ENCODE measurements at places on chromosomes 3 and 15. TPM values are rescaled to one million over a fixed set of nuclear protein-coding genes. Genes with fewer than 3 reads are reported as not detected.
A peak's percentile ranks its signal among the peaks of the same experiment; 100 is the strongest.

GRCh38 chr15:52306270-52306669 lies 10.7 kb upstream of the MYO5C start:
- H3K36me3 ChIP-seq, result no peaks in the 10 kb centered on the region
- no peak for DNase-seq
- no peaks in the 10 kb centered on the region for H3K27me3 ChIP-seq
- no peaks in the 10 kb centered on the region for H3K4me1 ChIP-seq
- H3K4me3 ChIP-seq, result no peak overlapping the region

NCK1 gene
- 11.9 TPM for total RNA-seq

MYLK gene
- total RNA-seq, result 104 TPM

- peaks cover 55% of the 10 kb centered on the region for H3K4me1 ChIP-seq
- H3K36me3 ChIP-seq, result no peaks in the 10 kb centered on the region
- no peak overlapping the region for H3K4me3 ChIP-seq
- H3K27ac ChIP-seq, result peak overlapping the region; percentile 50
- no peaks in the 10 kb centered on the region for H3K27me3 ChIP-seq
Observed at GRCh38 chr15:64634576-64635498, 140.6 kb downstream of the RBPMS2 start.

GRCh38 chr3:13927295-13927694 lies 47.4 kb upstream of the WNT7A start:
- H3K27me3 ChIP-seq, result no peaks in the 10 kb centered on the region
- no peak overlapping the region for H3K4me3 ChIP-seq
- no peak overlapping the region for H3K27ac ChIP-seq
- no peaks in the 10 kb centered on the region for H3K4me1 ChIP-seq
- no peak for DNase-seq

SCAPER gene
- total RNA-seq, result 49.2 TPM

ALPK3 gene
- total RNA-seq, result 0.18 TPM

DNA sequence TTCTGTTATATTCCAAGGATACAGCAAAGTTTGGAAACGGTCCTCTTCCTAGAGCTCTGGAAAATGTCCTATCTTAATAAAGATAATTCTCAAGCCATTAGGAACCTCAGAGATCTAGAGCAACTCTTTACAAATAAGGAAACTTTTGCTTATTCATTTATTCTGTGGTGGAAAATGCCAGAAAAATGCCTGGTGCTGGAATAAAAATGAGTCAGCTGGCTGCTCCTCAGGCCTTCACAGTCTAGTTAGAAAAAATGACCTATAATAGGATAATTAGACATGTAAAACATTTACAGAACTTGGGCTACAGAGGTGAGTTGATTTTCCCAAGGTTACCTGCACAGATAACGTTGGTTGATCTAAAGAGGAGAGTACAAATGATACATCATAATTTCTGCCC lies 372.5 kb downstream of the NLGN1 start:
- no peaks in the 10 kb centered on the region for H3K4me1 ChIP-seq
- H3K27ac ChIP-seq, result no peak overlapping the region
- no peak overlapping the region for H3K4me3 ChIP-seq
- no peaks in the 10 kb centered on the region for H3K27me3 ChIP-seq
- no peak for DNase-seq
- no peaks in the 10 kb centered on the region for H3K36me3 ChIP-seq

DNA sequence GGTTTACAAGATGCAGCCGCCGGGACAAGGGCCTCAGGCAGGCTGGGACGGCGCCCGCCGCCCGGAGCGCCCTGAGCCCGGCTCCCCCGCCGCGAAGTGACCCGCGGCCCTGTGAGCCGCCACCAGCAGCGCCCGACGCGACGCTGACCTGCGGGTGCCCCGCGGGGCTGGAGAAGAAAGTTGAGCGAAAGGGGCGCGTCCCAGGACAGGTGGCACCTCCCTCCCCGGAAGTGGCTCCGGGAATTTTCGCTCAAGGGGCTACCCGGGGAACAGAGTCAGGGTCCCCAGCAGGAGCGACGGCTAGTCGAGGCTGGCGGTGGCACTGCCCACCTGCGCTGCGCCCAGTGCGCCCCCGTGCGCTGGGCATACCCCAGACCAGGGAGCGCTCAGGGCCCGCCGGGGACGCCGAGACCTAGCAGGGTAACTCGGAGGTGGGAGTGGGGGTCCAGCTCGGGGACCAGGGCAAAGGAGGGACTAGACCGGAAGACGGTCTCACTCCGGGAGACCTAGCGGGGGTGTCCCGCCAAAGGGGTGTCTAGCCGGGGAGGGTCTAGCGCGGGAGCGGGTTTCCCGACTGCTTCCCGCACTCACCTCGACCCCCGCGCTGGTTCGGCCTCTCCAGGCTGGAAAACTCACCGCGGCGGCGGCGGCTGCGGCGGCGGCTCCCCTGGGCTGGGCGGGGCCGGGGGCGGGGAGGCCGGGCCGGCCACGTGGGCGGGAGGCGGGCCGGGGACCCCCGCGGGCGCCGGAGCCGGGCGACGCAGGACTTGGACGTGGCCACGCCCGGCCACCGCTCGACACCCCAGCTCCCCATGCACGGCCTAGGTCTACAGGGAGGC lies 18.4 kb downstream of the SPATA12 start:
- peak overlapping the region; percentile 65 for H3K27ac ChIP-seq
- peak overlapping the region; percentile 54 for H3K4me3 ChIP-seq
- no peaks in the 10 kb centered on the region for H3K4me1 ChIP-seq
- no peaks in the 10 kb centered on the region for H3K36me3 ChIP-seq
- peak; percentile 51 for DNase-seq
- H3K27me3 ChIP-seq, result no peaks in the 10 kb centered on the region

DNA sequence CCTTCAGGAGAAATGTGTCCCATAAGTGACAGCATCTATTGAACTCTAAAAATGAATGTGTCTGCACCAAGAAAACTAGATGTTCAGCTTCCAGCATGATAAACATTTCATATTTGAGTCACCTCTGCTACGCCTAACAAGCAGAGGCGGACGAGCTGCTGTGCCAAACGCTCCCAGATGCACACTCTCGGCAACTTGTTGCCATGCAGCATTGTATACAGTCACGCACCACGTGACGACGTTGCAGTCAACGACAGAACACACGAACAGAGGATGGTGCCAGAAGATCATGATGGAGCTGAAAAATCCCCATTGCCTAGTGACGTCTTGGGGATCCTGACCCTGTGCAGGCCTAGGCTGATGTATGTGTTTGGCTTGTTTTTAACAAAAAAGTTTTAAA lies 137.5 kb downstream of the XXYLT1 start:
- no peaks in the 10 kb centered on the region for H3K27me3 ChIP-seq
- H3K27ac ChIP-seq, result peak overlapping the region; percentile 47
- peak; percentile 77 for DNase-seq
- no peak overlapping the region for H3K4me3 ChIP-seq
- no peaks in the 10 kb centered on the region for H3K4me1 ChIP-seq
- H3K36me3 ChIP-seq, result no peaks in the 10 kb centered on the region

DNA sequence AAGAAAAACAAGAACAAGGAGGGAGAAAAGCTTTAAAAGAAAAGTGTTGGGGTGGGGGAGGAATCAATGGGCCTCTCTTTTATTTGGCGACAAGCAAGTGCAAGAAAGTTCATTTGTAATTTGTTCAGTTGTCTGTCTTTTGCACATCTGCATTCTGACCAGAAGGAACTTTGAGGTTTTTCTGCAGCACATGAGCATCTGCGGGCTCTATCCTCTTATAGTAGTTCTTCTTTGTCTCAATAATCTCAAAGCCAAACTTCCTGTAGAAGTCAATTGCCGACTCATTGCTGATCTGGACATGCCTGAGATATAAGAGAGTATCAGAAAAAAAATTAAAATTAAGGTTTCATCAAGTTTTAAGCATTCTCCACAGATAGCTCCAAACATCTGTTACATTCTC lies 24.4 kb downstream of the NAA50 start:
- no peak overlapping the region for H3K4me3 ChIP-seq
- H3K36me3 ChIP-seq, result no peaks in the 10 kb centered on the region
- H3K27ac ChIP-seq, result no peak overlapping the region
- no peaks in the 10 kb centered on the region for H3K27me3 ChIP-seq
- DNase-seq, result no peak
- no peaks in the 10 kb centered on the region for H3K4me1 ChIP-seq

- H3K27me3 ChIP-seq, result no peaks in the 10 kb centered on the region
- no peaks in the 10 kb centered on the region for H3K4me1 ChIP-seq
- no peaks in the 10 kb centered on the region for H3K36me3 ChIP-seq
- no peak overlapping the region for H3K4me3 ChIP-seq
- no peak overlapping the region for H3K27ac ChIP-seq
- no peak for DNase-seq
Observed at GRCh38 chr3:172679599-172679998, 31.3 kb downstream of the NCEH1 start.

GRCh38 chr15:45715528-45715927 lies 80.7 kb downstream of the SQOR start:
- H3K36me3 ChIP-seq, result no peaks in the 10 kb centered on the region
- H3K4me1 ChIP-seq, result no peaks in the 10 kb centered on the region
- DNase-seq, result no peak
- no peaks in the 10 kb centered on the region for H3K27me3 ChIP-seq
- H3K27ac ChIP-seq, result no peak overlapping the region
- no peak overlapping the region for H3K4me3 ChIP-seq

- H3K4me1 ChIP-seq, result no peaks in the 10 kb centered on the region
- H3K36me3 ChIP-seq, result peaks cover 66% of the 10 kb centered on the region
- no peak overlapping the region for H3K27ac ChIP-seq
- no peaks in the 10 kb centered on the region for H3K27me3 ChIP-seq
- DNase-seq, result no peak
- H3K4me3 ChIP-seq, result no peak overlapping the region
Observed at GRCh38 chr3:52472239-52473000, 17.0 kb downstream of the NISCH start.

GRCh38 chr3:197546307-197547085 lies 9.3 kb downstream of the BDH1 start:
- H3K36me3 ChIP-seq, result peaks cover 33% of the 10 kb centered on the region
- no peak overlapping the region for H3K4me3 ChIP-seq
- no peaks in the 10 kb centered on the region for H3K27me3 ChIP-seq

- H3K27me3 ChIP-seq, result no peaks in the 10 kb centered on the region
- no peak overlapping the region for H3K4me3 ChIP-seq
- no peaks in the 10 kb centered on the region for H3K4me1 ChIP-seq
- no peak overlapping the region for H3K27ac ChIP-seq
Observed at GRCh38 chr3:95177096-95177495, 1114.2 kb downstream of the NSUN3 start.

Data from Peyer's patch (tissue), 4 donors.